AG09309 (cell line): ENCODE measurements at places on chromosomes 11 and 22.

- no peak for DNase-seq
These were observed 15.1 kb upstream of the SPON1 start for GRCh38 chr11:13947379-13947778.

DNA sequence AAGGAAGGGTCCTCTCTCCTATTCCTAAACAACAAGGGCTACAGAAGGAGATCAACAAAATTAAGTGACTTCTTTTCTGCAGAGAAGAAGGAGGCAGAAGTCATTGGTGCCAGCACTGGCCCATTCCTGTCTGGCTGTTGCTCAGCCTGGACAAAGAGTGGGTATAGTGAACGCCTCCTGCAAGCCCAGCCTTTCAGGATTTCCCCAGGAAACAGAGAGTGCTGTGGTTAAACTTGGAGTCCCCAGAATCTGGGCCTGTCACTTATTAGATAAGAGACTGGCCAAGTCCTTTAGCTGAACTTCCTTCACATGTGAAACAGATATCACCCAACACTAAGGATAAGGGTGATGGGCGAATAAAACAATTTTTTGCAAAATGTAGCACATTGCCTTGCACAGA, 10.9 kb downstream of the TST start:
- DNase-seq: no peak

DNA sequence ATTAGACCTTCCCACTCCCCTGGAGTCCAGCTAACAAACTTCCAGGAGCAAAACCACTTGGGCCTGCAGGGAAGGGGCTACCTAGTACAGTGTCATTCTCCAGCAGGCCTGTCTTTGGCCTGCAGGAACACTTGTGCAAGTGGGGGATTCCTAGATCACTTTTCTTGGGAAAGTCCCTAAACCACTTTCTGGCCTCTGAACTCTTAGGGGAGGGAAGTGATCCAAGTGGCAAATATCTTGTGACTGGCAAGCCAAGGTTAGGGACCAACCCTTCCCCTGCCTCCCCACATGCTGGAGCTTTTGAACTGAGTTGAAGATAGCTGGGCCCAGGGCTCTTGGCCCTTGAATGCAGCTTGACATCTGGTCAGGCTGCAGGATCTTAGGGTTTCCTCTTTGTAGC, 17.2 kb downstream of the PPFIBP2 start:
- no peak for DNase-seq

DNA sequence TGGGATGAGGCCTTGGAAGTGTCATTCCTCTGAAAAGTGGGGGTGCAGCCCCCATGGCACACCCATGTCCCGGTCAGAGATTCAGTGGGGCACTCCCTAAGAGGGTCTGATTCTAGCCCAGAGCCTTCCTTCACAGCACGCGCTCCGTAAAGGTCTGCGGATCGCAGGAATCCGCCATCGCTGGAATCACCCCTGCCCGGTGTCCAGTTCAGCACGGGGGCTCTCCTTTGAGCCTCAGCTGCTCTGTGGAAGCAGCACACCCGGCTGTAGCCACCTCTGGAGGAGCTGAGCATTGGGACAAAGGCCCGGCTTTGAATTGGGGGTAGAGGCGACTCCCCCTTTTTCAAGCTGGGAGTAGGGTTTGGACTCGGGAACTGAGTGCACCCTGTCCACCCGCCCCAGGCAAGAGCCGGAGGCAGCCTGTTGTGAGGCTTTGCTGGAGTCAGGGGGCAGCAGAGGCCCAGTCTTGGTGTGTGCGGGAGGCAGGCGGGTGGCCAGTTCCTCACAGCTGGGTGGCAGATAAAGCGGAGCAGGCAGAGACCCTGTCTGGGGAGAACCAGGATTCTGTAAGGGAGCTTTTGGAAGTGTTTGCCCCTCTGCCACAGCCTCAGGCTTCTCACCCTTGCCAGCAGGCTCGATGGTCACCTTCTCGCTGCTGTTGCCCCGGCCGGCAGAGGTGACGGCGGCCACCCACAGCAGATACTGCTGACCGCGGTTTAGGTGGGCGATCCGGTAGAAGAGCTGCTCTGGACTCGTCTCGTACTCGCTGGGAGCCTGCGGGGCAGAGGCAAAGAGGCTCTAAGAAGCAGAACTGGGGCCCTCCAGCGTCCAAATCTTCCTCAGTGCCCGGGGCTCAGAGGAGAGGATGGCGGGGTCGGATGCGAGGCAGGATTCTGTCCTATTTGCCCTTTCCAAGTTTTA, 115.9 kb downstream of the CEP164 start:
- no peak for DNase-seq
